ENCODE measurements at places on chromosomes 3 and 15.
A peak's percentile ranks its signal among the peaks of the same experiment; 100 is the strongest.

DNA sequence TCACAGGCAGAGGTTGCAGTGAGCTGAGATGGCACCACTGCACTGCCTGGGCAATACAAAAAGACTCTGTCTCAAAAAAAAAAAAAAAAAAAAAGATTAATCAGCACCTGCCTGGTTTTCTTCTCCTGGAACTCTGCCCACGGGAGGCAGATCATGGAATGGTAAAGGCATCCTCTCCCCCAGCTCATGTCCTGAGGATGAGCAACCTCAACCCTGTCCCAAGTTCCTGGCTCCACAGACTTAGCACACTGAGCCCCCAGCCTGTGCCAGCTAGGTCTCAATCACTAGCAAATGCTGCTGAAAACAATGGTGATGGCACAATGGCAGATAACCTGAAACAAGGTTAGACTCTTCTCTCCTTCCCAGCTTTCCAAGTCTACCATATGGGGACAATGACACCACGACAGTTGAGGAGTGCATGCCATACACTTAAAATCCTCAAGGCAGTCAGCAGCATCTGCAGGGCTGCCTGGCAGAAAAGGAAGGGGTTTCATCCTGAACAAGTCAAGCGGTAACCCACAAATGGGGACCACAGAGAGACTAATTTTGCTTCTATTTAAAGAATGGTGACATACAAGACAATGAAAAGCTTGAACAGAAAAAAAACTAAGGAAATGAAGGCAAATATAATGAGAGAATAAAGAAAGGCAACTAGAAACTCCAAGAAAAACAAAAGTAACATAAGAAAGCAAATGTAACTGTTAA lies 4.8 kb downstream of the CLN6 start:
- peak; percentile 95 for DNase-seq

- DNase-seq: no peak
Observed at GRCh38 chr3:126104028-126104635, 20.2 kb upstream of the SLC41A3 start.

- no peak for DNase-seq
Observed at GRCh38 chr3:156250550-156250949, 130.2 kb downstream of the KCNAB1 start.

DNA sequence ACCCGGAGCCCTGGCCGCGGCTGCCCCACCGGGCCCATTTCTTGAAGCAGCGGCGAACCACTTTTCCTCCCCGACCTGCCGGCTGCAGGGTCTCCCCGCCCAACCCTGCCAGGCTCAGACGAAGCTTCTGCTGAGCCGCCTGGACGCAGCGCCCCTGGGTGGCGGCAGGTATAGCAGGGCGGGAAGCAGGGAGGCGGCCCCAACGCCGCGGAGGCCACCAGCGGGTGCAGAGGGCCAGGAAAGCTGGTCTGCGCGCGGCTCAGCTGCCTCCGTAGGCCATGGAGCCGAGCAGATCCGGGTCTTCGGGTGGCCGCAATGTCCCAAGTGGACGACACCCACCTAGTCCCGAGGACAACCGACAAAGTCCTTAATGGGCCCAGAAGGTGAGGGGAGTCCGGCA lies 21.9 kb upstream of the SRPRB start:
- DNase-seq: no peak

- DNase-seq: no peak
Observed at GRCh38 chr3:9047452-9048346, 84.4 kb upstream of the RAD18 start.

DNA sequence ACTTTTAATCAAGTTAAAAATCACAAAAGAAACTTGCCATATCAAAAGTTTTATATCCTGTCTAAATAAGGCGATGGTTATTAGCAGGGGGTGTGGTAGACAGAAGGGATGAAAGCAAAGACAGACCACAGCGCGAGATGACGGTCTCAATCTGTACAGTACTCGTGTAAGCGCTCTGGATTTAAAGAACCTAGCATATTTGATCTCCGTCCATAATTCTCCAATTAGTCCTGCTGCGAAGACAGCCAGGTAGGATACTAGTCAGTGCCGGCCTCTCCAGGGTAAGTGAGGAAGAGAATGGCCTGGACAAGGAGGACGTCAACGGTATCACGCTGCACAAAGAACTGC lies 701 bp downstream of the SGO1 start:
- peak; percentile 19 for DNase-seq

GRCh38 chr3:168113848-168114247 lies 18.1 kb upstream of the GOLIM4 start:
- DNase-seq: no peak

DNA sequence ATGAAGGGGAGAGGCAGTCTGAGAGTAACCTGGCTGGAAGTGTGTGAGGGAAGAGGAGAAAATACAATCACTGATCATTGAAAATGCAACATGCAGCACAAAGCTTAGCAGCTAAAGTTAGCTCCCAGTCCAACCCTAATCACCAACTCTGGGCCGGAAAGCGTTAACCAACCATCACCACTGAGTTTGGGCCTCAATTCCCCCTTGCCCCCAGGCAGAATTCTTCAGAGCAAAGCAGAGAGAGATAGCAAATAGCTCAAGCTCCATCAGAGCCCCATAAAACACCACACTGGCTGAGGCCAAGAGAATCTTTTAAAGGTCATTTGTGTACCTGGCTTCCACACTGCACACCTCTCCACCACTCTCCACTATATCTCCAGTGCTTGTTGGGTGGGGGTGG lies 16.2 kb upstream of the PDIA5 start:
- DNase-seq: no peak

DNA sequence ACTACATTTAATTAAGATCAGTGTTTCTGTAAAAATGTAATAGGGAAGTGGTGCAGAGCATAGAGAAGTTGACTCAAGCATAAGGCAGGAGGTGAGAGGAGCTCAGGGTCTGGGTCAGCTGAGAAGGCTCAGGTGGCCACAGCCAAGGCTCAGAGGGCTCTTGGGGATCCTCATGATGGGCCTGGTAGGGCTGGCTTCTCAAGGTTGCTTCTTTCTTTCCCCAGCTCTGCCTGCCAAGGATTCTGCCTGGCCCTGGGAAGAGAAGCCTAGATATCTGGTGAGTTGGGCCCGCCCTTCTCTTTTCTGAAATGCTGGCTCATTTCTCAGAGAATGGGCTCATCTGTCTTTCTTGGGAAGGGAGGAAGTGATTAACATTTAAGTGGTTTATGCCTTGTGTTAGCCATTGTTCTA lies 6.5 kb downstream of the ZNF589 start:
- no peak for DNase-seq

- no peak for DNase-seq
Observed at GRCh38 chr3:15427981-15428380, 583 bp downstream of the EAF1 start.

- DNase-seq: peak; percentile 81
Observed at GRCh38 chr3:186909078-186909853, 21.1 kb upstream of the ST6GAL1 start.

- DNase-seq: no peak
Observed at GRCh38 chr15:94703596-94703995, 472.2 kb downstream of the MCTP2 start.

DNA sequence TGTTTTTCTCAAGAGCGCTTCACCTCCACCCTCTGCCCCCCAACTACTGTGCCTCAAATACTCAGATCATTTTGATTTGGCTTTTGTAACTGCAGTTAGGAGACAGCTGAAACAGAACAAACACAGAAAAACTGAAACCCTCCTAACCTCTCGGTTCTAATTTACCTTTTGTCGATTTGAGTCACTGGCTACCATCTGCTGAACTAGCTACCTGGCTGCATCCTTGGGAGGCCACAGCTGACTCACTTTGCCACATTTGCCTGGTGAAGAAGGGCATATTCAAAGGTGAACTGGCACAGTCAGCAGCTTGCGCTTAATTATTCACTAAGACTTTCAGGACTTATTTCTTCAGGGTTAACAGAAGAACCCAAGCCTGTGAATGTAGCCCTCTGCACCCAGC lies 117.7 kb downstream of the FOXB1 start:
- DNase-seq: no peak

- no peak for DNase-seq
Observed at GRCh38 chr15:26210980-26211379, 347.9 kb upstream of the ATP10A start.

- DNase-seq: peak; percentile 54
Observed at GRCh38 chr15:44066211-44066827, 128.8 kb downstream of the FRMD5 start.

DNA sequence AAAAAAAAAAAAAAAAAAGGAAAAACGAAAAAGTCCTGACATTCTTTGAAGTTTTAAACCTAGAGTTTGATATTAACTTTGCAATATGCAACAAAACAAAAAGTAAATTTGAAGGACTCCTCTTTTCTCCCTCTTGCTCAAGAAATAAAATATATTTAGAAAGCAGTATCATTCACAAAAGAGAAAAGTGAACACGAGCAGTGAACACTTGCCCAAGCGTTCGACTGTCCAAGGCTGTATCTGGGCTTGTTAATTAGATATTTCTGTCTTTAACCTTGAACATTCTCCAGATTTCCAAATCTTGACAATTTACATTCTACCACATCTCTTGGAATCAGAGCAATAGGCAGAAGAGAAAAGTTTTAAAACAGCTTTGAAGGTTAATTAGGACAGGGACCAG lies 357.7 kb downstream of the TIGIT start:
- no peak for DNase-seq

GRCh38 chr3:106120356-106120755 lies 251.5 kb upstream of the CBLB start:
- no peak for DNase-seq

DNA sequence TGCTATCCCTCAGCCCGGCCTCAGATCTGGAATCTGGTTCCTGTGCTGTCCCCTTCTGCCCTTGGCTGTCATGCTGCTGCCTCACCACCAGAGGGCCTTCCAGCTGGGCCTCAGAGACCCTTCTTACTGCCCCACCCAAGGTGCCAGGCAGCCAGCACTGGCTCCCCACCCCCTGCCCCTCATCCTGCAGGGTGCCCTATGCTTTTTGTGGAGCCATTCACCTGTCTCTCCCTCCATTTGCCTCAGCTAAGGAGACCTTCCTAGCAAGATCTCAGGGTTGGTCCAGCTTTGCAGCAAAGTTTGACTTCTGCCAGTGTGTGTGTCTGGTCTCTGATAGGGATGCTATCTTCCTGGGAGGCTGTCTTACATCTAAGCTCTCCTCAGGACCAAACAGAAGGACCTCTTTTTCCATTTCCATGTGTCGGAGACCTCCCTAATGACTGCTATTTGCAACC lies 1.9 kb upstream of the VWA5B2 start:
- DNase-seq: no peak

- no peak for DNase-seq
Observed at GRCh38 chr15:100570275-100570674, 31.7 kb downstream of the LINS1 start.

- DNase-seq: no peak
Observed at GRCh38 chr15:42365921-42366550, 6.7 kb downstream of the CAPN3 start.

GRCh38 chr3:150251187-150252062 lies 156.7 kb upstream of the TSC22D2 start:
- no peak for DNase-seq

DNA sequence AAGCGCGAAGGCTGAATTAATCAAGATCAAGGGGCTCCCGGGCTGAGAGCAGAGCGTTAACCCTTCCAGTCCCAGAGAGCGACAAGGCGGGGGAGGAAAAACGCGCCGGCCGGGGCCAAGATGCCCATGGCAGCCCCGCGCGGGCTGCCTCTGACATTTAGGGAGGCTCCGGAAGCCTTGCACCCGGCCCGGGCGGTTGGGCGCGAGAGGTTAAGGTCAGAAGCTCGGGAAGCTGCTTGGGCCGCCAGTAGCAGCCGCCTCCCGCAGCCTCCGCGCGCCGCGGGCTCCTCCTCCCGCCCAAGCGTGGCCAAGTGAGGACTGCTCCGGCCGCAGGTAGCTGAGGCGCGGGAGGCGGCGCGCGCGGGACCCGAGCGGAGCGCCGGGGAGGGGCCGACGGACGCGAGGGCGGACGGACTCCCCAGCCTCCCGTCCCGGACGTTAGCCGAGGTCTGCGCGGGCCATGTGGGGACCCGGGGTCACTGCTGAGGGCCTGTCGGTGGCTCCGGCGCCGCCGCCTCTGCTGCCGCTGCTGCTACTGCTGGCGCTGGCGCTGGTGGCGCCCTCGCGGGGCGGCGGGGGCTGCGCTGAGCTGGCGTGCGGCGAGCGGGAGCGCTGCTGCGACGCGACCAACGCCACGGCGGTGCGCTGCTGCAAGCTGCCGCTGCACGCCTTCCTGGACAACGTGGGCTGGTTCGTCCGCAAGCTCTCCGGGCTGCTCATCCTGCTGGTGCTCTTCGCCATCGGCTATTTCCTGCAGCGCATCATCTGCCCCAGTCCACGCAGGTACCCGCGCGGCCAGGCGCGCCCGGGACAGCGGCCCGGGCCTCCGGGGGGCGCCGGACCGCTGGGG lies at the start of gene C3orf80:
Gene C3orf80 (plus strand): TSS at position 247 of the 850 bp plus-strand sequence. CDS start 214 bp downstream, at position 461.
- no peak for DNase-seq

- no peak for DNase-seq
Observed at GRCh38 chr3:53750253-53751210, 95.7 kb downstream of the CHDH start.

- no peak for DNase-seq
Observed at GRCh38 chr3:186845756-186846155, 3.2 kb downstream of the ADIPOQ start.

DNA sequence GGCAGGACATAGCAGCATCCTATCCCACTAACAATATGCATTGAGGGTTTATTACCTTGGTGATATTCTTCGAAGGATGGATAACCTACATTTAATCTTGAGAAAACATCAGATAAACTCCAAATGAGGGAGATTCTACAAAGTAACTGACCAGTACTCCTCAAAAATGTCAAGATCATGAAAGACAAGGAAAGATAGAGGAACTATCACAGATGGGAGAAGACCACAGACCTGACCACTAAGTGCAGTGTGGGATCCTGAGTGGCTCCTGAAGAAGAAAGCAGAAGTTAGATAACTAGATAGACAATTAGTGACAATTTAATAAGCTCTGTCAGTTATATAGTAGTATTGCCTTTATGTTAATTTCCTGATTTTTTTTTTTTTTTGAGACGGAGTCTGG lies 17.7 kb upstream of the CGNL1 start:
- no peak for DNase-seq

- DNase-seq: no peak
Observed at GRCh38 chr15:26242565-26243071, 379.5 kb upstream of the ATP10A start.

DNA sequence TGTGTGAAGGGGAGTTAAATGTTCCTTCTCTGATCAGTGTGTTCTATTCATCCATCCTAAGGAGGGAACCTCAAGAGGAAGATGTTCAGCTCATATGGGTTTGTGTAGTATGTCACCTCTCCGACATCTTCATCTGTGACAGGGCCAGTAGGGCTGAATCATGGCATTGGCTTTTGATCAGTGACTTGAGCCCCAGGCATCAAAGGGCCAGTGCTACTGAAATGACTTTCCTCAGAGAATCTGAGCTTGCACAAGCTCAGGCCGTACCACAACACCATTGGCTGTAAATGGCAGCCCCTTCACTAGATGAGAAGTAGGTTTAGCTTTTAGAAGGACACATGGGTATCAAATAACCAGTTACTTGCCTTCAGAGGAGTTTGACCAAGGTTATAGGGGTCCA lies 183.2 kb upstream of the NR2E3 start:
- DNase-seq: no peak

GRCh38 chr3:186477033-186477432 lies 67.1 kb downstream of the CRYGS start:
- no peak for DNase-seq

- no peak for DNase-seq
Observed at GRCh38 chr3:193638833-193639232, 45.8 kb downstream of the OPA1 start.

- DNase-seq: no peak
Observed at GRCh38 chr3:187920913-187921312, 175.6 kb upstream of the BCL6 start.

GRCh38 chr3:35678643-35679161 lies 39.4 kb downstream of the ARPP21 start:
- DNase-seq: no peak

- no peak for DNase-seq
Observed at GRCh38 chr3:78129707-78130106, 1089.8 kb downstream of the ROBO2 start.

GRCh38 chr3:11159421-11159904 lies 5.2 kb downstream of the HRH1 start:
- no peak for DNase-seq
